ENCODE measurements at places on chromosomes 1 and 21. TPM values are rescaled to one million over a fixed set of nuclear protein-coding genes. Genes with fewer than 3 reads are reported as not detected.

GRCh38 chr1:107016376-107016978, 40.0 kb upstream of the PRMT6 start:
- no peak for DNase-seq

GRCh38 chr1:85576642-85577418, 3.7 kb upstream of the CCN1 start:
- peak; percentile 83 for DNase-seq

- DNase-seq = no peak
Measured at GRCh38 chr21:44897326-44898010, 23.2 kb downstream of the ITGB2 start.

DNA sequence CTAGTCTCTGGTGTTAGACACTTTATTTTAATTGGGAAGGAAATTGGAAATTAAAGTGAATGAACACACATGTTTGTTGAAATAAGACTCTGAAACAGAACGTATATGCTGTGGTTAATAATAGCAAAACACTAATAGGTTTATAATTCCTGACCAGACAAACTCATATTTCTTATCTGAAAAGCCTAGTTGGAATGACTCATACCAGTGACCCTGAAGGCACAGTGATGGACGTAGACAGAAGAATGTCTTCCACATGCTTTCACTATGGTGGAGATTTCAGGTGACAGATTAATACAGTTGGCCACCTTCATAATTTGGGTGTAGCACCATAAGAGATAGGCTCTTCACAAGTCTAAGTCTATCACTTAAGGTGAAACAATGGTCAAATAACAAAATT, 83.0 kb upstream of the COL11A1 start:
- DNase-seq = no peak

DNA sequence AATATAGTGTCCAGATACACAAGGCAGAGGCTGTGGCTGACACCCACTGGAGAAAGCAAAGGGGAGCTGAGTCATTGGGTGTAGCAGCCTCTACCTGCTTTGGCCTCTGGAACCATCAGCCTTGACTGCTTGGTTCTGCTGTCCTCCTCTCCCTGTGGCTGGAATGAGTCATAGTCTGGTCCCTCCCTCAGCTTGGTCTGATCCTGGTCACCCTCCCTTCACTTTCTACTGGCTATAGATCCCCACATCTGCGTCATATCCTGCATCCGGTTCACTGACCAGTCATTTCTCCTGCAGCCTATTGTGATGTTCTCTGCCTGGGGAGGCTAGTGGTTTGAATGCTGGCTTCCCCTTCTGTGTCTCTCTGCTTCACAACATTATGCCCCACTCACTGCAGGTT, 372.8 kb upstream of the DAB1 start:
- DNase-seq = no peak

GRCh38 chr1:219419065-219419464, 193.8 kb downstream of the ZC3H11B start:
- DNase-seq = no peak

- no peak for DNase-seq
Measured at GRCh38 chr1:35398739-35399138, 130.2 kb downstream of the ZMYM4 start.

DNA sequence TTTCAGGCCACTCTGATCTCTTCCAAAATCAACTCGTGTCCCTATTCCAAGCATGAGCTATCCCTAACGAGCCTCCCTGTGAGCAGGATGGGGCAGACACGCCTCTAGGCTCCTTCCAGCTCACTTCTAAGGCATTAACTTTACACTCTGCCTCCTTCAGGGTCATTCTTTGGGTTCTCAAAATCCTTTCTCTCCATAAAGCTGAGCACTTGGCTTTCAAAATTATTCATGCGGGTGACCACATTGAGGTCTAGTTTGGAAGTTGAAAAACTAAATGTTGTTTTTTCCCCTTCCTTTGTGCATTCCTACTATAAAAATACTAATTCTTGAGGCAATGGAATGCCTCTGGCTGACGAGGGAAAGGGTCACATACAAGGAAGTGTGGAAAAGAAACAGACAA, 33.5 kb upstream of the BMP8B start:
- no peak for DNase-seq

GRCh38 chr1:220511785-220512184, 16.2 kb upstream of the MARK1 start:
- DNase-seq = no peak

DNA sequence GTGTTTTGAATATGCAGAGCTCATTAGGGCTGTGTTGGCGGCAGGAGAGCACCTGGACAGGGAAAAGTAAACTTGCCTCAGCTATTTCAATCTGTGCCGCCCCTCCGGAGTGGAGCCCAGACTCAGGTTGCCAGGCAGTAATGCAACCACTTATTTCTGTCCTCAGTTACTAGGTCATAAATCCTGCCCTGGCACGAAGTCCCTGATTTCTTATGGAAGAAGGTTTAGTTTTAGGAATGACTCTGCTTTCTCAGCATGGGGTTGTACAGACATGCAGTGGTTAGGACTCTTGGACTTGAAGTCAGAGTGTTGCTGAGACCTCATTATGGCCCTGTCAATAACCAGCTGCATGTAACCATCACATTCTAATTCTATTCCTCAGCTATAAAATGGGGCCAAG, 98.3 kb upstream of the FGGY start:
- DNase-seq = no peak

DNA sequence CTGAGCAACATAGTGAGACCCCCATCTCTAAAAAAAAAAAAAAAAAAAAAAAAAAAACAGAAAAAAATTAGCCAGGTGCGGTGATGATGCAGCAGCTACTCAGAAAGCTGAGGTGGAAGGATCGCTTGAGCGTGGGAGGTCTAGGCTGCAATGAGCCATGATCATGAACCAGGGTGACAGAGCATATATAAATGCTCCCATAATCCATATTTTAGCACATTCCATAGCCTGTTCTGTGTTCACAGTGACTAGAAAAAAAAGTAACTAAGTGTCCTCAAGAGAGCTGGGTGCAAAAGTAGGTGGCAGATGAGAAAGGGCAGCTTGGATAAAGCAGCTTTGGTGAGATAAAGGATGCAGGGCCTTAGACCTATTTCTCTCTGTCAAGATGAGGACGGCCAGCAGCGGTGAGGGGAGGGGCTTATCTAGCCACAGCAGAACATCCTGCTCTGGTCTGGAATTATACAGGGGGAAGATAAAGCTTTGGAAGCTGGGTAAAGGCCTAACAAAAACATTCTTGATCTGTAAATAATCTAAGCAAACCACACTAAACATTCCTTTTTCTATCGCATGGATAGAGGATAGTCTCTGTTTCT, 205.3 kb downstream of the DAB1 start:
- DNase-seq = no peak

DNA sequence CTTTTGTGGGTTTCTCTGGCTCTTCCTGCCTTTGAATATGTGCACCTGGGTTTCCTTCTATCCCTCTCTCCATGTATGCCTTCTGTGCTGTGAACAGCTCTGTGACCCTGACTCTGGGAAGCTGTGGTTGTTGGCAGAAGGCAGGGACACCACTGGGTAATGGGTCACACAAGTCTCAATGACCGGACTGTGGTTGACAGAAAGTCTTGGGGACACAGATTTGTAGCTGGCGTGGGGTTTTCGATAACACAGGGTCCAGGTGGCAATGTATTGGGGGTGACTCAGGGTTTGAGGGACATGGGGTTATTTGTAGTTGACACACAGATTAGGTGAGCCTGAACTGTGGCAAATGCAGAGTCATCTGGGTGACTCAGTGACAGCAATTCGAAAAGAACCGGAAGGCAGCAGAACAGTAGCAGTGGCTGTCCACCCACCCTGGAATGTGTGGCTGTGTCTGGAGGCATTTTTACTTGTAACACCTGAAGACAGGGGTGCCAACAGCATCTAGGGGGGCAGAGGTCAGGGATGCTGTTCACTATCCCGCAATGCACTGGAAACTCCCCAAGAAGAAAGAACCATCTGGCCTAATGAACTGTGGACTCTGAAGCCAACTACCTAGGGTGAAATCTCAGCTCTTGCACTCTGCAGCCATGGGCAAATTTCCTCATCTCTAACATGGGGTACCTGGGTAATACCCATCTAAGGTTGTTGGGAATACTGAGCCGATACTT, 13.0 kb upstream of the SLC6A9 start:
- no peak for DNase-seq

DNA sequence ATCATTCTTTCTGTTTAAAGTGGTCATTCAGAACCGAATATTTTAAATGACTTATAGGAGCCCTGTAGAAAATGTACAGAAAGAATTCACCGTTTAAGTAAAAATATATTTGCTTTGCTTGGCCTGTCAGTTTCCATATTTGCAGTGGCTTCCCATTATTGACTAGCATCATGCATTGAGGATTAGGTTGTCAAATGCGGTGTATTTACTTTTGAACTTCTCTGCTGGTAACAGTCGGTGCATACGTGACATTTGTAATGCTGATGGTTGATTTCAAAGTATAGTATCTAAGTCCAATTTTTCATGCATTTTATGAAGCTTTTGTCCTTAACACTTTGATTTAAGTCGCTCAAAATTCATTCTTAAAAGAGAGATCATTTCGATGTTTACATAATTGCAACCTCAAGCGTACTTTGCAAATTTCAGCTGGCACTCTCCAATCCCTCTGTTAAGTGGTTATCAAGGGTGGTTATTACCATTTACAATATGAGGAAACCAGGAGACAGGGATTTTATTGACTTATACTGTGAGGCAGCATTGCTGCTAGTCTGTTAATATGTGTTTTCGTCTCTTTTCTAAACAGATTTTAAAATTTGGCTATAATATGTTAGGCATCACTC, 201.6 kb downstream of the SDCCAG8 start:
- DNase-seq = no peak

GRCh38 chr1:41538741-41539417, 54.4 kb upstream of the EDN2 start:
- no peak for DNase-seq

DNA sequence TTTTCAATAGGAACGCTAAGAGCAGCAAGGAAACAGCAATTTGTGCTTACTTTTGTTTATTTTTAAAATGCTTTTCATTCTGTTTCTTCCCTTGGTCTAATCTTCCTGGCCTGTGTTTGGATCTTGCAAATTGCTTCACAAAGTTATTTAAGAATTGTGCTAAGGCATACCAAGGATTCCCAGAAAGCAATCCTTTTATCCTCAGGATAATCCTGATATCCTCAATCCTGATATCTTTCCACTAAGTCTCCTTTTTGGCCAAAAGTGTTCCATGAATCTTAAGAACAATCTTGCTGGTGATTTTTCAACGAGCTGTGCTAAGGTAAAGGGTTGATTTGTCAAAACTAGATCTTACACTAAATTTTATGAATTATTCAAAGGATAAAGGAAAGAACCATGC, 1577.9 kb downstream of the PLA2G4A start:
- no peak for DNase-seq

DNA sequence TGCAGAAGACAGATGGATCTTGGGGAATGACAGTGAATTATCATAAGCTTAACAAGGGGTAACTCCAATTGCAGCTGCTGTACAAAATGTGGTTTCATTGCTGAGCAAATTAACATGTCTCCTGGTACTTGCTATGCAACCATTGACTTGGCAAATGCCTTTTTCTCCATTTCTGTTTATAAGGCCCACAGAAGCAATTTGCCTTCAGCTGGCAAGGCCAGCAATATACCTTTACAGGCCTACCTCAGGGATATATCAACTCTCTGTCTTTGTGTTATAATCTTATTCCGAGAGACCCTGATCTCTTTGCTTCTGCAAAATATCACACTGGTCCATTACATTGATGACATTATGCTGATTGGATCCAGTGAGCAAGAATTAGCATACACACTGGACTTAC, 52.7 kb upstream of the KIAA0040 start:
- DNase-seq = no peak

DNA sequence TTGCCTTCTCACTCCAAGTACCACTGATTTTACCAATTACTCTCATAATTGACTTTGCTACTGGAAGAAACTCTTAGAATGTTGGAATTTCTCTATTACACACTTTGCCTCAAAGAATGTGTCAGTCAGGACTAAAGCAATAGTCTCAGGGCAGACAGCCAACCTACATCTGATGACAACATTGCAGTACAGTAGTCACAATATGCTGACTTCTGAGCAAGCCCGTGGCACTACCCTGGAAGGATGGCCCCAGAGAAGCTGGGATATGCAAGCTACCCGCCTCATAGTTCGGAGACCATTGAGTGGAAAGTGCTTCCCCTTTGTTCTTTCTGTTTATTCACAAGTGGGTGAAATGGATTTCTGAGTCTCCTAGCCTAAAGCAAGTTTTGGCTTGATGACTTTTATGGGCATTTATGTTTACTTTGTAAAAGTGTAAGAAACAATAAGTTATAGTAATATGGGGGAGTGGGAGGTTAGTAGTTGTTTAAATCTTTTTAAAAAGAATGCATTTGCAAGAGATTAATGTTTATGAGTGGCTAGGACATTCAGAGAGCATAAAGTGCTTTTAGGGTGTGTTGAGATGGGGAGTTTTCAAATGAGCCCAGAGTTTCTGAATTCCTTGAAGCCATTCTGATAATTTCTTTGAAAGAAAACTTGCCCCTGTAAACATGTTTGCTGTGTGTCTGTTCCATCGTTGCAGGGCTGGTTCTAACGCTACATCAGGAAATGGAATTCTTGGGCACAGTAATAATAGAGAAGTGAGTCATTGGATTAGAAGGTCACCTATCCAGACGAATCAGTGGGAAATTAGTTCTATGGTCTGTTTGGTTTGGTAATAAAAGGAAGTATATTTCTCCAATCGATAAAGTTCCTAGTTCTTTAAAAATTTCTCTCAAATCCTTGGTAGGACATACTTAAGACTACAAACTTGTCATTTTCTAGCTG, 63.8 kb downstream of the LMO4 start:
- peak; percentile 28 for DNase-seq

- no peak for DNase-seq
Measured at GRCh38 chr1:80054129-80054528, 1047.6 kb upstream of the ADGRL4 start.

DNA sequence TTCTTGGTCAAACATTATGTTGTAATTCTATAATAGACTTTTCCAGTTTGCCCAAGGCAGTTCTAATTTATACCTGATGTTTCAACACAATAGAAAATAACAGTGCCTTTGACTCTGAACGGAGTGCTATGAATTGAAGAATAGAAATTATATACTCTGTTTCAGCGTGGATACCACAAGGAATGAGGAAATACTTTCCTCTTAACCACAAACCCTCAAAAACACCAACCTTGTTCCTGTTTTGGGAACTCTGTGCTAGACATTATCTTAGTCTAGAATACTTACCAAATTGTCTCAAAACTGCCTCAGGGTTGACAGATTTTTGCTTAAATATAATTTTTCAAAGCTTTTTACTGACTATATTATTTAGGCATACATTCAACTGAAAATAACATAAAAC, 1629.3 kb downstream of the MRPL39 start:
- no peak for DNase-seq

- DNase-seq = no peak
Measured at GRCh38 chr21:36791180-36791579, 92.3 kb downstream of the SIM2 start.

DNA sequence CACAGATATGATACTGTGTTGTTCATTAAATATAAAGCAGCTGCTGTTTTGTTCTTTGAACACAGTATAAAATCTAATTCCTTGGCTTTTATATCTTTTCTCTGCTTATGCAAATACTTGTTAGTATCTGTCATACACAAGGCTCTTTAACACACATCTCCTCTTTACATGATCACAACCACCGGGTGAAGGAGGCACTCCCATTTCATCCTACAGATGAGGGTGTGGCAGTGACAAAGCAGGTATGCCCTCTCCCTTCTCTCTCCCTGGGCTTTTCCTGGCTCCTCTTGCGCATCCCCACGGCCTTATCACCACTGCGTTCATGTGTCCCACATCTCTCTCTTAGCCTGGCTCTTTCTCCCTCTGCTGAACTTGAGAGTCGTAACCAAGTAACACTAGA, 38.2 kb downstream of the JUN start:
- DNase-seq = no peak

Gene NENF
- 31.3 TPM for polyA plus RNA-seq

Gene SPRR4
- polyA plus RNA-seq = not detected

Gene RNU1-2
- polyA plus RNA-seq = 1.9 TPM

Gene ARHGEF10L
- polyA plus RNA-seq = 39.2 TPM

Gene DISC1
- polyA plus RNA-seq = 5.4 TPM

Gene FCRL5
- polyA plus RNA-seq = 0.17 TPM

Data from left kidney (tissue), 8 donors.